ENCODE measurements at places on chromosomes 12 and 14.

DNA sequence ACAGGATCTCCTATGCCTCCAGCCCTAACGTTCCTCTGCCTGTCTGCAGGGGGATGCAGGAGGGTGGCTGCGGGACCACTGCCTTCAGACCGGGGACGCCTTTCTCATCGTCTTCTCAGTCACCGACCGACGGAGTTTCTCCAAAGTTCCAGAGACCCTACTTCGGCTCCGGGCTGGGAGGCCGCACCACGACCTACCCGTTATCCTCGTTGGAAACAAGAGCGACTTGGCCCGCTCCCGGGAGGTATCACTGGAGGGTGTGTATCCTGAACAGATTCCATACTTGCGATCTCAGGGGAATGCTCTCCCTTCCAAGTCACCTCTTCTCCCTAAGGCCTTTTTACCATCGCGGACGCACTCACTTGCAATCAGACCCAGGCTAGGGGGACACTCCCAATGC is 3.0 kb downstream of the REM2 start:
- no peak for DNase-seq

DNA sequence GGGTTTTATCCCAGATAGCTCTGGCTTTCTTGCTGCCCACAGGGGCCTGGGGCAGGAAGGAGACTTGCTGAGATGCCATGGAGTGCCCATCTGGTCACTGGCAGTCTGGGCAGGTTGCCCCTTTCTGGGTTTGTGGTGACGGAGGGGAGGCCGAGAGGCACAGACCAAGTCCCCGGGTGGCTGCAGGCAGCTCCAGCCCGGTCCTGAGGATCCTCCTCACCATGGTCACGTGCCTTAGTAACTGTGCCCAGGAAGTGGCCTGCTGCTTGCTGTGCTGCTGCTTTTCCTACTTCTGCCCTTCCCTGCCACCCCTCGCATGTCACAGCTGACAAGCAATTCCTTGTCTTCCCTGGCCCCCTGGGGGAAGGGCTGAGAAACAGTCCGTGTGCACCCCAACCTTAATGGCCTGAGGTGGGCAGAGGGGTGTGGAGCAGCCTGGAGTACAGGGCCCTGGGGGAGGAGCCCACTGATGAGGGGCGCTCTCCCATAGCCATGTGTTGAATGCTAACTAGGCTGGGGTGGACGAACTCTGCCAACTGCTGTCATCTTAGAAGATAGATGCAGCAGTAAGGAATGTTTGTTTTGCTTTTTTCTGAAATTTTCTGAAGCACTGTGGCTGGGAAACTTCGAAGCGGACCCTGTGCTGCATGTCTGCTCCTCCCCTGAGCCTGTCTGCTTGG is 54.9 kb upstream of the SRSF5 start:
- DNase-seq = no peak

DNA sequence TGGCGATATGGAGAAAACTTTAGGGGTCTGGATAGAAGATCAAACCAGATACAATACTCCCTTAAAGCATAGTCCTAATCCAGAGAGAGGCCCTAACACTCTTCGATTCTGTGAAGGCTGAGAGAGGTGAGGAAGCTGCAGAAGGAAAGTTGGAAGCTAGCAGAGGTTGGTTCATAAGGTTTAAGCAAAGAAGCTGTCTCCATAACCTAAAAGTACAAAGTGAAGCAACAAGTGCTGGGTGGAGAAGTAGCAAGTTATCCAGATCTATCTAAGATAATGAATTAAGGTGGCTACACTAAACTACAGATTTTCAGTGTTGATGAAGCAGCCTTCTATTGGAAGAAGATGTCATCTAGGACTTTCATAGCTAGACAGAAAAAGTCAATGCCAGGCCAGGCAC is 24.6 kb upstream of the MTERF2 start:
- no peak for DNase-seq

DNA sequence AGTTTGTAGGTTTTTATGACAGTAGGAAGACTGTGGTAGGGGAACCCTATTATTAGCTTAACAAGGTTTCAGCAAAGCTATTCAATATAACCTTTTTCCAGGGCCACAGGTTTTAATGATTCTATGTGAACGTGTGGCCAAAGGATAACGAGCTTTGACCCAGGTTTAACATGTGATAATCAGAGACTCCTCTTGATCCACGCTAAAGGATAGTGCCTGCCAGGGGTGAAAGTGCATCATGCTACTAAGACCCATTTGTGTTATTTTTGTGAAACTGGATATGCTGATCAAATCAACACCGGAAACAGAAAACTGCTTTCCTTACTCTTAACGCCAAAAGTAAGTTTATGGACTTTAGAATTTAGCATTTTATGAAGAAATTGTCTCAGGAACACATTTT is 909 bp upstream of the TAOK3 start:
- no peak for DNase-seq

DNA sequence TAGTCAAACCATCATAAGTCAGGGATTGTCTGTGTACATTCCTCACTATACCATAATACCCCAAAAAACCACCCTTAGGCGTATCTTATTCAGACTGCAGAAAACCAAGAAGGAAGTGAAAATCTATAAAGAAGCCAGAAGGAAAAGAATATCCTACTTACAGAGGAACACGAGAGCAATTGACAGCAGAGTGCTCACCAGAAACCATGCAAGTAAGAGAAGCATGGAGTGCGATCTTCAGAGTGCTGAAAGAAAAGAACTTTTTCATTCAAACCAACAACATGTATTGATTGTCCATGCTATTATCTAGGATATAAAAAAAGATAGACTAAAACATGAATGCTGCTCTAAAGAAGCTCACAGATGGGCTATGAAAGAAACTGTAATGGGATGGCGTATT is 50.8 kb downstream of the STXBP6 start:
- DNase-seq = no peak

- no peak for DNase-seq
Observed at GRCh38 chr14:32472512-32473463, 143.7 kb downstream of the AKAP6 start.

GRCh38 chr14:104872469-104873341 is 7.6 kb downstream of the CEP170B start:
- no peak for DNase-seq

- no peak for DNase-seq
Observed at GRCh38 chr14:50260511-50260910, 29.1 kb upstream of the SOS2 start.

DNA sequence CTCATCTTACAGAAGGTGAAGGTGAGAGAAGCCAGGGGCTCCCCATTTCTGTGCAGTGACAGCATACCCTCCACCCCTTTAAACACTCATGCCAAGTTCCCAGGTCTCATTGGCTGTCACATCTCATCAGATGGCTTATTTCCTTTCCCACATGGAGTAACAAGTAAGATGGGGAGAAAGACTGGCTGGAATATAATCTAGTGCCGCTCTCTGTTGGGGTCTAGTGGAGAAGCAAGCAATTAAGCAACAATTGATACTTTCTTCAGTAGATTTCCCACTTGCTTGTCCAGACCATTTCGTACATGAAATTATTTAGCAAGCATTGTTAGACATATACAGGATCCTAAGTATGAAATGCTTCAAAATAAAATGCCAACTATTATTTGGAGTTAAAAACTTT is 92.2 kb downstream of the SLC5A8 start:
- DNase-seq = no peak

DNA sequence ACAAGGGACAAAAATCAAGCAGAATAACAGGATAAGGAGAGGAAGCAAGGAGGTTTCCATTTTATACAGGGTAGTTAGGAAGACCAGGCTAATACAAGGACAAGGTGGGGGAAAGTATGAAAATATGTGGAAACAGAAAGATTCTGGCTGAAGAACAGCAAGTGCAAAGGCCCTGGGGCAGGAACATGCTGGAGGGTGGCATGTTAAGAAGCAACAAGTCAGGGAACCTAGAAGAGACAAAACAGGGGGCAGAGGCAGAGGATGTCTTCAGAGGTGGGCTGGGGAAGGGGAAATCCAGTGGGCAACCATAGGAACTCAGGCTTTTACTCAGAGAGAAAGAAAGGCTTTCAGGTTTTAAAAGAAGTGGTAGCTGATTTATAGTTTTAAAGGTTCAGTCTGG is 54.8 kb downstream of the NT5DC3 start:
- no peak for DNase-seq

- no peak for DNase-seq
Observed at GRCh38 chr12:43078976-43079375, 473.0 kb downstream of the ADAMTS20 start.

GRCh38 chr14:21915826-21916225 is 242.2 kb upstream of the OR4E1 start:
- no peak for DNase-seq

DNA sequence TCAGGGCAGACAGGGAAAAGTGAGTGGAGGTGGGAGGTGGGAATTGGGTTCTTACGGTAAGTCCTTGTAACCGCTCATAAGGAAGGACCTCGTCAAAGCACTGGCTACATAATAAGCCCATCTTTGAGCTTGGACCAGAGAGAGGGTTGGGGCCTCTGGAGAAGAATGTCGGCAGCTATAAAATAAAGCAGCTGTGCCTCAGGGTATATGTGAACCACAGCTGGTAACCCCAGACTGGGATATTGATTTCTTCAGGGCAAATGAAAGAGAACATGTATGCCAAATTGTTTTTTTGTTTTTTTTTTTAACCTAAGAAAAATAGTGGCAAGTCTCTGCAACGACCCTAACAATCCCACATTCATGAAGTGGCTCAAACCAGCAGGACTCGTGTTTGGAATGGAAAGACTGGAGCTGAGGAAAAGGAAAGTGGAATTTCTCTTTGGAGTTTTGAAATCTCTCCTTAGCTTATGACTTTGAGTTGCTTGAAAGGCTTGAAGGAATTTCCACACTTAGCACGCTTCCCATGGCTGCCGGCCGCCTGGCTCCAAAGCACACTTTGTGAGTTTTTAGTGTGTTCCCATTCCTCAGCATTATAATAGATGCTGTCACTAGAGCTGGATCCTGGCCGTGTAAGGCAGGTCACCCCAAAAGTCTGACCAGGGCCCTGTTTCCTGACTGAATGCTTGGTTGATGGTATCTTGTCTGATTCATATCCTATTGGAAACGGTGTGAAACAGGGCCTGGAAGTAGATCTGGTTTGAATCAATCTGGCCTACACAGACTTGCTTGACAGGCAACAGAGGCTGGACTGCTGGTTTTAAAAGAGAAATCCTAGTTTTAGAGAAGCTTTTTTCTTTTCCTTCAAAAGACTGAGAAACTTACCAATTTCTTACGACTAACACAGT is 244.7 kb downstream of the MSRB3 start:
- DNase-seq = no peak

GRCh38 chr14:52711666-52712065 is 4.7 kb downstream of the PSMC6 start:
- DNase-seq = no peak

All from vagina (tissue), 2 donors.